ENCODE measurements at places on chromosomes 2 and 18.

DNA sequence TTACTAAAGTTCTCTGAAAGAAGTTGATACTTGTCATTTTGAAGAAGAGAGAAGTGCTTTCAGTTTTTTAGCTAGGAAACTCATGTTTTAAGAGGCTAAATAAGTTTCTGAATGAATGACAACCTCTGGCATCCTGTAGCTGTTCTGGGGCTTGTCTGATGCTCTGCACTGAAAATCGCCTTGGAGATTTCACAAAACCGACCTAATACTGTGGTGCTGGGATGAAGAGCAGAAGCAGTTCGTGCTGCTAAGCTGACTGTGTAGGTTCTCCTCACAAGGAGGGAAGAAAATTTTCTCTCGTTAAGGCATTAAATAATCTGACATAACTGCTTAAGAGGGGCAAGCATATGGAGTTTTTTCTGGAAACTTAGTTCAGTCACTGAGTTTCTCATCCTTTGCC, 193.2 kb downstream of the LTBP1 start:
- DNase-seq = no peak

DNA sequence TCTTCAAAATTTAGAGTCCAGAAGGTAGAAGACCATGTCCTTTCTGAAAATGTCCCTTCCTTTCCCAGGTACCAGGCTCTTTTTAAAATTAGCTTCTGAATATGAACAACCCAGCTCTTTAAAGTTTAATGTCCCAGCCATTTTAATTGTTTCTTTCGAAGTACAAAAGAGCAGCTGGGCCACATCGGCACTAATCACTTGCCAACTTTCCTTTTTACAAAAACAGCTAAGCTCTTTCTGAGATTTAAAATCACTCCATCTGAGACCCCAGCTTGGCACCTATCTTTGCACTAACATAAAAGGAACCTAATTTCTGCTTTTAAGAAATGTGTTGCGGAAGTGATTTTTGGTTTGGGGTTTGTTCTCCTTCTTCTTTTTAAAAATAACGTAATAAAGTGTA, 2.6 kb downstream of the BOD1L2 start:
- no peak for DNase-seq

DNA sequence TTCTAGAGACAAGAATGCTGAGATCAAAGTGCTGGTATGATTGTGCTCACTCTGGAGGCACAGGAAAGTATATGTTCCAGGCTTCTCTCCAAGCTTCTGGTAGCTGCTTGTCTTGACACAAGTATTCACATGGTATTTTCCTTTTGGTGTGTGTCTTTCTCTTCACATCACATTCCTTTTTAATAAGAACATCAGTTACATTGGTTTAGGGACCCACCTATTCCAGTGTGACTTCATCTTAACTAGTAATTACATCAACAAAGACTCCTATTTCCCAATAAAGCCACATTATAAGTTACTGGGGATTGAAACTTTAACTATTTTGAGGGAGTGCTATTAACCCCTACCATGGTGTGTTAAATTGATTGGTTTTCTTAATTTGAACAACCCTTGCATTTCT, 119.1 kb downstream of the FSIP2 start:
- DNase-seq = no peak

DNA sequence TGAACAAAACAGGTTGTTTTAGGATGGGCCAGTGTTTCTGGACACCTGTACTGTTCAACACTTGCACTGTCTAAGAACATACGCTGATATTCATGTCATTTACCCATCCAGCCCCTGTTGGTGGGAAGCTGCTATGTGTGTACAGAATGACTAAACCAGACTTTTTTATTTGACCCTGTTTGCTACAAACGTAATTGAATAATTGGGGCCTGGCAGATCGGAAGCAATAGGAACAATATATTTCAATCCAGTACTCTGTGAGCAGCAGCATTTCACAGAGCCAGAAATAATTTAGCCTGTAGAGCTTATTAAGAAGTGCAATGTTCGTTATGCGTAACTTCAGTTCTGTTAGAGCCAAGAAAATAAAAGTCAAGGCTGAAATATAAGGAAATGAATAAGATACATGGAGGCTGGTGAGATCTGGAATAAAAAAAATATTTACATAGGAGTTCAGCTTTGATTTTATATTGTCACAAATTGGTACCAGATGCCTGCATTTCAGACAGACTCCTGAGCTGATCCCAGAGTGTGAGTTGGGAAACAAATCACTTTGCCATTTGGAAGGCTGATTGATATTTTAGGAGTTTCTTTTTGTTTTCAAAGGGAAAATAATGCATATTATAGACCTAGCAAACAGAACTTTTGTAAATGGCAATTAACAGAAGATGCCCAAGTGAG, 19.7 kb downstream of the CABLES1 start:
- no peak for DNase-seq

- no peak for DNase-seq
These were observed 11.6 kb upstream of the CASP10 start for GRCh38 chr2:201171259-201171814.

DNA sequence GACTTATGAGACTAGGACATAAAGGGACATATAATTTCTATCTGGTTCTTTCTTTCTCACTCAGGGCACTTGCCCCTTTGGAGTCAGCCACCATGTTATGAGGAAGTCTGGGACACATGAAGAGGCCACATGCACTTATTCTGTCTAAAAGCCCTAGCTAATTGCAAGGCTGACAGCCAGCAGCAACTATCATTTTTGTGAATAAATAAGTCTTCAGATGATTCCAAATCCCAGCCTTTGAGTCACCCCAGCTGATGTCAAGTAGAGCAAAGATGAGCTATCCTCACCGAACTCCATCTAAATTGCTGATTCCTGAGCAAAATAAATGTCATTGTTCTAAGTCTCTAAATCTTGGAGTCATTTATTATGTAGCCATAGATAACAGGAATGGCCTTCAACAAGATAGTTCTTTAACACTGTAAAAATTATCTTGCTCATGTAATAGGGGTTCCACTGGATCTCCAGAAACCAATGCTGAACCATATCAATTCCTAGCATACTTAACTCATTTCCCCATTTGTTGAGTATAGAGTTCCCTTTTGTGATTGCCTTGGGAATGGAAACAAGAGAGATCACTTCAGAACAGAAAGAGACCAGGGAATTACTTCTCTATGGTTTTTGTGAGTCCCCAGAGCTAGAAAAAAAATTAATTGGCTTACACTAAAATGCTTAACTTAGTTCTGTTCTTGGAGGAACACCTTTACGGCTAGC, 50.6 kb upstream of the FN1 start:
- DNase-seq = no peak

DNA sequence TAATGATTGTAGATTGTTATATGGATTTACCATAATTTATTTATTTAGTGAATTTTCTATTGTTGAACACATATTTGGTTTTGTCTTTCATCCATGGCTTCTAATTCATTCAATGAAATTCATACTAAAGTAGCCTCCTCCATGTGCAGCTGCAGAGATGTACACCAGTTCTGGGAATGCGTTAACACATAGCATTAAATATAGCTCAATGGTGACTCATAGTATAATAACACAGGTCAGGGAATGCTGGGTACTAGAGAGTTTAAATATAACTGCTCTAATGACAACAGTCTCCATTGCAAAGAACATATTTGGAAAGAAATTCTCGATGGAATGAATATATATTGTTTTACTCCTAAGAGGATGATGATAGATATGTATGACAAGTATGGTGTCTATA, 1190.2 kb upstream of the NRXN1 start:
- no peak for DNase-seq
